ENCODE measurements at places on chromosomes 13 and 19.

DNA sequence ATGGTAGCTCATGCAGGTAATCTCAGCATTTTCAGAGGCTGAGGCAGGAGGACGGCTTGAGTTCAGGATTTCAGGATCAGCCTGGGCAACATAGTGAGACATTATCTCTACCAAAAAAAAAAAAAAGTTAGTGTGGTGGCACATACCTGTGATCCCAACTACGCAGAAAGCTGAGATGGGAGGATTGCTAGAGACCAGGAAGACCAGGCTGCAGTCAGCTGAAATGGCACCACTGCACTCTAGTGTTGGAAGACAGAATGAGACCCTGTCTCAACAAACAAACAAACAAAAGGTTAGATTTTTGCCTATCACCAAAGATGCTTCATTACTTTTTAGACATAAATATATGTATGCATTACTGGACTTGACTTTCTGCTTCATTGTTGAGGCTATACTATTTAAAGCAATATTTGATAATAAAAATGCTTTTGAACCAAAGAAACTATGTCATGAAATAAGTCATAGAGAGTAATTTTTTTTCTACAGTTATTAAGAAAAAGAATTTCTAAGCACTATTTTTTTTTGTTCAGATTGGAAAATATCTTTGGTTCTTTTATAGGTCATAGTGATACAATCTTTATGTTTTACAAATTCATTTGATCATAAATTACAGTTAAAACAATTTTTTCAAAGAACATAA is 1180.1 kb upstream of the ATXN8OS start:
- no peak for DNase-seq

DNA sequence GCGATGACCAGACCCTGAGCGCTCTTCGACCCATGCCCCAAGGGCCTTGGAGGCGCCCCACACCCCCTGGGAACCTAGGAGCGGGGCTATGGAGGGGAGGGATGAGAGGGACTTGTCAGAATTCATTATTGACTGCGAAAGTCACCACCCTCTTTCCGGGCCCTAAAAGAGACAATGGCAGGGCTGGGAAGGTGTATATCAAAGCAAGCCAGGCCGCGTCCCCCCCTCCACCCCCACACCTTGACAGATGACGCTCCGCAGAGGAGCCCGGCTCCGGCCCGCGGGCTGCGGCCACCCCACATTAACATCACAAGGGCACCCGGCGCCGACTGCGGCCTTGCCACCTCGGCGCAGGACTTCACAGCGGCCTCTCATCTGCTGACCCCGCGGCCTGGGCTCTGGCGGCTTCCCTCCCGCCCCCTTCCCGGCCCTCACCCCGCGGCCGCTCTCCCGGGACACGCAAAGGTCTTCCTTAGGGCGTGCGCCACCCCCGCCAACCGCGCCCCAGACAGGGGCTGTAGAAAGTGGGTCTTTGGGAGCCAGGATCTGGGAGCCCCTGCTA is 2.4 kb downstream of the CDX2 start:
- no peak for DNase-seq

- no peak for DNase-seq
These were observed 709 bp downstream of the N4BP2L1 start for GRCh38 chr13:32426990-32427851.

DNA sequence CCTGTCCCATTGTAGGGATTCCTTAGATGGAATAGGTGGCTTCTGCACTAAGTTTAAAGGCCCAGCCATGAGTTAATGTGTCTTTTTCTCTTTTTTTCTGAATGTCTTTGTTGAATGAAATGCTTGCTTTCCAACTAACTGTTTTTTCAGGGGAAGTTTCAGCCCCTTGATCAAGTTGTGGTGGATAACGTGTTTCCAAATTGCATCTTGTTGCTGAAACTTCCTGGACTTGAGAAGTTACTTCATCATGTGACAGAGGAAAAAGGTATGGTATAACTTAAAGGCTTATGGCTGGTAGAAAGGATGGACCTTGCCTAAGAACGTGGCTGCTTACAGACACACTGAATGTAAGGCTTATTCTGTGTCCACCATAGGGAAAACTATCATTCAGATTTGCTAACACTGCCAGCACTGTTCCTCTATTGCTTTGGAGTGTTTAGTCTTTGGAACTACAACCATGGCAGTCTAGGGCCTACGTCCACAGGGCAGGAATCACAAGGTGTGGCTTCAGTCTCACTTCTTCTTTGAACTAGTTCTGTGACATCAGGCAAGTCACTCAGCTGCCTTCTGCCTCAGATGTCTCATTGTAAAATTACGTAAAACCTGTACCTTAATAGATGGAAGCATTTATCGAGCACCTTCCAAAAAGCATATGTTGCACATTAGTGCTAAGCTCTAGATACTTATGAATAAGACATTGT is 25.3 kb downstream of the RNASEH2B start:
- no peak for DNase-seq

GRCh38 chr19:16778796-16779411 is 50.3 kb upstream of the SIN3B start:
- DNase-seq = peak; percentile 9

GRCh38 chr13:84399320-84400085 is 517.2 kb upstream of the SLITRK1 start:
- peak; percentile 3 for DNase-seq

- peak; percentile 56 for DNase-seq
These were observed 216.6 kb upstream of the SLC10A2 start for GRCh38 chr13:103282571-103283450.

DNA sequence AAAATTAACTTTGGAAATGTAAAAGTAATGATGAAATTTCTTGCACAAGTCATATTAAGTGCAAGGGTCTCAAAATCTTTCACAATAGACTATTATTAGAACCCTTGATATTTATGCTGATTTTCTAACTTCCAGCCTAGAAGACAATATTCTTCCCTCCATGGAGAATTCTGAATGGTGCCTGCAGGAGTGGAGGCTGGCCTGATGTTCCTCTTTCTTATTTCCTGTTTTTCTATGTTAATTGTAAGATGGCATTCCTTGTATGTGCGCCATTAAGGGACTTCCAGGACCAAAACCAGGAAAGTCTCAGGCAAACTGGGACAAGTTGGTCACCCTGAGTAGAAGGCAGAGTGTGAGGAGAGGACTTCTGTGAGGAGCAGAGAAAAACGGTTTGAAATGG is 294.9 kb downstream of the DLEU7 start:
- no peak for DNase-seq

DNA sequence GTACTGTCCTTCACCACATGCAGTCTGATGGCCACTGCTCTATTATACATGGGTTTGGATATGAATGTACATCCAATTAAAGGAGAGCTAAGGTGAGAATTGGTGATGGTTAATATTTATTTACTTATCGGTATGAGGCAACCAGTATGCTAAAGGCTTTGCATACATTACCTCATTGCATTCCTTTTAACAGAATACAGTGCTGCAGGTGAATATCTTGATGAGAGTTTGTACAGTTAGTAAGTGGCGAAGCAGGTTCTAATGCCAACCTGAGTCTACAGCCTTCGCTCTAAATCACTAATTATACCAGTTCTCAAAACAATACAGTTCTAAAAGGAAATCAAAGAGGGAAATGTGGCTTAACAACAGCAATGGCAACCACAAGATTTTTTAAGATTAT is 284.1 kb downstream of the ITGBL1 start:
- DNase-seq = no peak

GRCh38 chr19:49687566-49688316 is 1.7 kb upstream of the ADM5 start:
- no peak for DNase-seq

DNA sequence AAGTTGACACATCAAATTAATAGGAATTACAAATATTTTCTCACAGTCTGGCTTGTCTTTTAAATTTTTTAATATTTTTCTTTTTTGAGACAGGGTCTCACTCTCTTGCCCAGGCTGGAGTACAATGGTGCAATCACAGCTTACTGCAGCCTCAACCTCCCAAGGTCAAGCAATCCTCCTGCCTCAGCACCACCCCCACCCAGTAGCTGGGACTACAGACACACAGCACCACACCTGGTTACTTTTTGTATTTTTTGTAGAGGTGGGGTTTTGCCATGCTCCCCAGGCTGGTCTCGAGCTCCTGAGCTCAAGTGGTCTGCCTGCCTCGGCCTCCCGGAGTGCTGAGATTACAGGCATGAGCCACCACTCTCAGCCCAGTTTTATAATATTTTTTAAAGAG is 72.0 kb downstream of the SPATA13 start:
- no peak for DNase-seq

GRCh38 chr13:66117563-66117962 is 1112.6 kb downstream of the PCDH9 start:
- no peak for DNase-seq

- DNase-seq = peak; percentile 69
These were observed 244.7 kb downstream of the COL4A1 start for GRCh38 chr13:110062077-110062776.

GRCh38 chr13:113013878-113014751 is 45.1 kb downstream of the MCF2L start:
- DNase-seq = no peak

DNA sequence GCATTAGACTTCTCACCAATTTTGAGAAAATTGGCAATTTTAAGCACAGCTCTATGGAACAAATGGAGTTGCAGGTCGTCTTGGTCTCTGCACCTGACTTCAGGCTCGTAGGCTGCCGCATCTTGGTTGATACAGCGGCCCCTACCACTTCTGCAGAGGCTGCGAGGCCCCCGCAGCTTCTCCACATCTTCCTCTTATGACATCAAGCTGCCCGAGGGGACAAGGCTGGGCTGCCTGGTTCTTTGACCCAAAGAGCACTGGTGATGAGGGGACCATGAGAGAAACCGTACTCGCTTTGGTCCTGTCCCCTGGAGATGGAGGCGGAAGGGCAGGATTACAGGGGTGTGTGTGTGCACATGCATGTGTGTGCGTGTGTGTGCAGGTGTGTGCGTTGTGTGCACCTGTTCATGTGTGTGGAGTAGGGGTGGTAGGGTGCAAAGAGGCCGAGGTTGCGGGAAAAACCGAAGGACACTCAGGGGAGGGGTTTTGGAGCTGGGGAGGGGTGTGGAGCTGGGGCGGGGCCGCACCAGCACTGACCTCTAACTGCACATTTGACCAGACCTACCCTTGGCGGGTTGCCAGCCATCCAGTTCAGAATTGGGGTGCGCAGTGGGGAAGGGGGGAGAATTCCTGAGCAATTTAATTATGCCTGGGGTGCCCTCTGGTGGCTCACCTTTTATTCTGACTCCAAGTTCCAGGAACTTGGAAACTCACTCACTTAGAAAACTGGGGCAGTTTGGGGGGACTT is 65.1 kb upstream of the ARHGEF7 start:
- peak; percentile 73 for DNase-seq

GRCh38 chr13:58994777-58995176 is 1169.0 kb downstream of the DIAPH3 start:
- peak; percentile 0 for DNase-seq

- DNase-seq = no peak
These were observed 5.7 kb downstream of the POU2F2 start for GRCh38 chr19:42126574-42126973.

DNA sequence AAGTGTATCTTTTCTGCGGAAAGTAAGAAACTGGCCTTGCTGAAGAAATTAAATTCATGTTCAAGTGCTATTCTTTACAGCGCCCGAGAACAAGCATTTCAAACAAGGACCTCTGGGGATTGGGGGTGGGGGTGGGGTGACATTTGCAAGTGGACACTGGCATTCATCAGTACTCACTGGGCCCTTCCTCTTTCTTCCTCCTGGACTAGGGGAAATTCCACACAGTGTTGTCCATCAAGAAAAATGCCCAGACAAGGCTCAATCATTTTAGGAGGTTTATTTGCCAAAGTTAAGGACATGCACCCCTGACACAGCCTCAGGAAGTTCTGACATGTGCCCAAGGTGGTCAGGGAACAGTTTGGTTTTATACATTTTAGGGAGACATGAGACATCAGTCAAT is 22.9 kb upstream of the OR10H1 start:
- DNase-seq = no peak

GRCh38 chr13:96734499-96734898 is 259.8 kb downstream of the OXGR1 start:
- DNase-seq = no peak

DNA sequence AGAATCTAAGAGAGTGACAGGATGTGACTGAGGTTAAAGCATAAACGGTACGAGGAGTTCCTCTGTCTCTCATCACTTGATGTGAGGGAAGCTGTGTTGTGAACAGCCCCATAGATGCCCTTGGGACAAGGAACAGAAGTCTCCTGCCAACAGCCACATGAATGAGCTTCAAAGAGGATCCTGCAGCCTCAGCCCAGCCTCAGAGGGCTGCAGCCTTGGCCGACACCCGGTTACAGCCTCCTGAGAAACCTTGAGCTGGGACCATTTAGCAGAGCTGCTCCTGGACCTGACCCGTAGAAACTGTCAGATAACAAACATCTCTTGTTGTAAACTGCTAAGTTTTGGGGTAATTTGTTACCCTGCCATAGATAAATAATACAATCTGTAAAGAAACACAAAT is 54.2 kb downstream of the CCNE1 start:
- no peak for DNase-seq

GRCh38 chr19:46935066-46935663 is 74.4 kb downstream of the ARHGAP35 start:
- DNase-seq = no peak

DNA sequence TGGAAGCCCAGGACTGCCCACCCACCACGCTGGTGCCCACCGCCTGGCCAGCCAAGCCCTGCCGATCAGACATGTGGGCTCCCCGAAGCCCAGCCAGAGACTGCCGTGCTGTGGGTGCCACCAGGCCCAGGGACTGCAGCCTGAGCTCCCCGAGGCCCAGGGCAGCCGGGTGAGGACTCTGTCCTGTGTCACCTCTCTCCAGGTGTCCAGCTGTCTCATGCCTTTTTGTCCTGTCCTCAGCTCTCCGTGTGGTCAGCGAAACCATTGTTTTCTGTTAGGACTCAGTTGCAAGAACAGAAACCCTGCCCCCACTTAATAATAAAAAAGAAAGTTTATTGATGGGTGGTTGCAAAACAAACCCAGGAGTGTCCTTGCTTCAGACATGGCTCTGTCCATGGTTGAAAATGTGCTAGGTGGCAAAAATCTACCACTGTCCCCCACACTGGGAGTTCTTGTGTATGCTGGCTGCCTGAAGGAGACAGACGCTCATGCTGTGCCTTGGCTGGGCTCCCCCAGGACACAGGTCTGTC is 9.9 kb downstream of the PLEKHF1 start:
- DNase-seq = no peak

GRCh38 chr19:48676887-48677286 is 4.1 kb upstream of the NTN5 start:
- no peak for DNase-seq

DNA sequence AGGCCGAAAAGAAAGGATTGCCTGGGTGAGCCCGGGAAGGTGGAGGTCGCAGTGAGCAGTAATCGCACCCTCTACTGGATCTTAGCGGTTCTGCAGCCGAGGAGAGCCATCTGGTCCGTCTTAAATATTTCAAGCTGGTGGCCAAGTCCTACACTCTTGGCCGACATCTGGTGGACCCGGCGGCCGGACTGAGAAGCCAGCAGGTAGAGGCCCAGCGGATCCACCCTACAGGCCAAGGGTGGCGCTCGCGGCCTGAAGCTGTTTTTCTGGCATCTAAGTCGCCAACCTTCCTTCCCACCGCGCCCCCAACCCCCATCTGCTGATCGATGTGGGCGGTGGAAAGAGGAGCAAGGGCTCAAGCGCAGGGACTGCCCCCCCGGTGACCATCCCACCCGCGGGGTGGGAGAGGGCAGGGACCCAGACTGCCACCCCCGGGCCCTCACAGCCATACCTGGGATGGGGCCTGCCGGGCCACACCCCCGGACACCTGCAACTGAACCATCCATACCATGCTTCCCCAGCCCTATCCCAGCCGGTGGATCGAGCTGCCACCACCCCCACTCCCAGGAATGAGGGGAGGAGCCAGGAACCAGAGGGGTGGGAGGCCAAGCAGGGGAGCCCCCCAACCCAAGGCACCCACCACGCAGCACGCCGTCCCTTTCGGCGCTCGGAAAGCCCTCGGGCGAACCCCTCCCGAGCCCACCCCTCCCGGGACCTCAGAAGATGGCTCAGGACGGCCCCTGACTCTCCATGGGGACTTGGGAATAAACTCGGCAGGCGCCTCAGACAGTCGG is 46.3 kb upstream of the ZNF730 start:
- DNase-seq = peak; percentile 6
